ENCODE measurements at places on chromosomes 1 and 21.

DNA sequence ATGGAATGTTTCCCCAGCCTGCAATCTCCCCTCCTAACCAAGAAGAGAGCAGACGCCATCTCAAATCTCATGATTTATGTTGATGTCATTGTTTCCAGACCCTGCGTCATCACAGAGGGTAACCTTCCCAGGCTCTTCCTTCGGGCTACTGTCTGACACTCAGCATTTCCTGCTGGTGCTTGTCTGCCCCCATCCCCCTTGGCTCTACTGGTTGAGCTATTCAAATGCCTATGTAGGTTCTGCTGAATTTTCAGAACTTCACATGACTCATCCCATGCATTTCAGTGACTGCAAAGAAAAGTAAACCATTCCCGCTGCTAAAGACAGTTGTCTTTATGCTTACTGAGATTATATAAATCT lies 24.8 kb upstream of the ITPKB start:
- no peak for DNase-seq

- no peak for DNase-seq
These were observed 1.3 kb downstream of the FAM20B start for GRCh38 chr1:179026813-179027669.

- no peak for DNase-seq
These were observed 229.3 kb upstream of the PTBP2 start for GRCh38 chr1:96492236-96492635.

- DNase-seq = no peak
These were observed 8.2 kb upstream of the GRIK3 start for GRCh38 chr1:37042506-37042905.

DNA sequence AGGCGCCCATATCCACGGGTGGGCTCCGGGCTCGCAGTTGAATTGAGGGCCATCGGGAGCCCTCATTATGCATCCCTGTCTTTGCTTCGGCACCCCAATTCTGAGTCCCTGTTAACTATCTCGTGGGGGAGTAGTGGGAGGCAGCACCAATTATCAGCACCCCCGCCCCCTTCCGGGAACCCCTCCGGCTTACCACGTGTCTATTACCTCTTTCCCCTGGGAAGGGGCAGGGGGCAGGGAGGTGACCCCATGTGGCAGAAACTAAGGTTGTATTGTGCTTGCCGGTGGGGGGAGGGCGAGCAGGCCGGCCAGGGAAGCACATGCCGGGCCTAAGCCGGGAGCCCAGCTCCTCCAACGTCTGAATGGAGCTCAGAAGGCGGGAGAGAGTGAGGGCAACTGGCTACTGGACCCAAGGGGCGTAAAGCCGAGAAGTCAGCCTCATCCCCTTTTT lies 1.0 kb downstream of the LIN28A start:
- DNase-seq = no peak

- peak; percentile 52 for DNase-seq
These were observed at the start of gene SLC35D1 for GRCh38 chr1:67053785-67054772. TSS of gene SLC35D1 (minus strand) at chr1:67054148. CDS start at chr1:67054013, 135 bp downstream.

DNA sequence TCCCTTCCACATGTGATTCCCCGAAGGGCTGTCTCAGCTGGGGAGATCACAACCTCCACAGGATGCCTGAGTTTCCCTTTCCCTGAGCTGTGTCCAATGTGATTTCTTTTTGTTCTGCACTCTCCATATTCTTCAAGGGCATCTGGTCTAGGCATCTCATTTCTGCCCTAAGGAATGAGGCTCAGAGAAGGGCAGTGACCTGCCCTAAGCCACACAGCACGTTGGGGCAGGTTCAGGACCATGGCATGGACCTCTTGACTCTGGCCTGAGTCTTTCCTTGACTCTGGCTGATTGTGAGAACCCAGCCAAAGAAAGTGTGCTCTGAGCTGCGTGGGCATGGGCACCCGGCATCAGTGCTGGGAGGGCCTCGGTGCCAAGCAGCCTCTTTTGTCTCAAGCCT lies 590.3 kb downstream of the PTPRU start:
- DNase-seq = no peak

DNA sequence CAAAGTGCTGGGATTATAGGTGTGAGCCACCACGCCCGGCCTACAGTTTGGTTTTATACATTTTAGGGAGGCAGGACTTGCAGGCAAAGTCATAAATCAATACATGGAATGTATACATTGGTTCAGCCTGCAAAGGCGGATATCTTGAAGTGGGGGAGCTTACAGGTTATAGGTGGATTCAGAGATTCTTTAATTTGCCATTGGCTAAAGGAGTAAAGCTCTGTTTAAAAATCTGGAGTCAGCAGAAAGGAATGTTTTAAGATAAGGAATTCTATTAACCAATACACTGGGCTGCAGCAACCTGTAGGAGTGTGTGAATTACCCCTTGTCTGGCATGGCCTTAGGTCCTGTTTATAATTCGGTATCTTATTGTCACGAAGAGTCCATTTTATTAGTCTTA lies 57.6 kb downstream of the OPTC start:
- DNase-seq = no peak

DNA sequence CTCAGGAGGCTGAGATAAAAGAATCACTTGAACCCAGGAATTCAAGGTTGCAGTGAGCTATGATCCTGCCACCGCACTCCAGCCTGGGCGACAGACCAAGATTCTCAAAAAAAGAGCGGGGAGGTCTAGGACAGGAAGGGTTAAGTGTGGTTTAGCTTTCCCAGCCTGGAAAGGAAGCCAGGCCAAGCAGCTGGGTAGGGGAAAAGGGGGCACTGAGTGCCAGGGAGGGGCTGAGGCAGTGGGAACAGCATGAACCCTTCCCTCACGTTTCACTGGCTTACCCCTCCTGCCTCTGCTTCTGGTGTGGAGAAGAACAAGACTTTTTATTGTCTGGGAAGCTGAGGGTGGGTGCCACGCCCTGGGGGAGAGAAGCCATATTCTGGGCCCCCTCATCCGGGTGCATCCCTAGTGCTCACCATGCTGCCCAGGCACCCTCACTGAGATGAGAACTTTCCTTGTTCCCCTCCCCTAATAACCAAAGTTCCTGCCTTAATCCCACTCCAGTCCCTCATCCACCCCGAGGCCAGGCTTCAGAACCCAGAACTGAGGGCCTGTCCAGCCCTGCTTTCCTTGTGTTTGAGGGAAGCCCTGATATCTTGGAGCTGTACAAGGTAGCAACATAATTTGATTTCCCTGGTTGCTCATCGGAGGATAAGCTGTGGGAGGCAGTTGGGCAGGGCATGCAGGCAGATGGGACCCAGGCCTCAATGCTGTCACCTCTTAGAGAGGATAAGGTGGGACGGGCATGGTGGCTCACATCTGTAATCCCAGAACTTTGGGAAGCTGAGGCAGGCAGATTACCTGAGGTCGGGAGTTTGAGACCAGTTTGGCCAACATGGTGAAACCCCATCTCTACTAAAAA lies 2.0 kb upstream of the LMNA start:
- DNase-seq = no peak

GRCh38 chr1:218845589-218845988 lies 328.1 kb upstream of the LYPLAL1 start:
- no peak for DNase-seq

DNA sequence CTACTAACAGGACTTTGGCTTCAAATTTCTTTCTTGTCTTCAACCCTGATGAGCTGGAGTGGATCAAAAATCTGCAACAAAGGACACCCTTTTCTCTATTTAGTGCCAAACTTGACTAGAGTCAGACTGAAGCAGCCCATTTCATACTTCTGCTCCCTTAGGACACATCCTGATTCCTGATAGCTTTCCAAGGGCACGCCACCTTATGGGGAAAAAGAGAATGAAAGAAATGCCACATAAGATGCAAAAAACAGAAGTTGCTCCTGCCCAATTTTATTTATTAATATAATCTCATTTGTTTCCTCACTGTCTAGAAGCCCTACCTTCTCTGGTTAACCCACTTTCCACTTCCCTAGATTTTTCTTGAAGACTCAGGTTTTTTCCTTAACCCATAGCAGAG lies 72.7 kb upstream of the NBPF4 start:
- no peak for DNase-seq

DNA sequence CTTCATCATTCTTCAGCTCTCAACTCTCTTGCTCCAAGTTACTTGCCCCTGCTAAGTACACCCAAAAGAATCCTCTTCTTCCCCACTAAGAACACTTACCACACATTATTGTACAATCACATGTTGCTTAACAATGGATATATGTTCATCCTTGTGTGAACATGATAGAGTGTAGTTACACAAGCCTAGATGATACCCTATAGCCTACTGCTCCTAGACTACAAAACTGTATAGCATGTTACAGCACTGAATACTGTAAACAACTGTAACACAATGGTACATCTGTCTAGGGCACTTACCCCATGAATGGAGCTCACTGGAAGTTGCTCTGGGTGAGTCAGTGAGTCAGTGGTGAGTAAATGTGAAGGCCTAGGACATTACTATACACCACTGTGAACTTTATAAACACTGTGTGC lies 77.4 kb downstream of the RERE start:
- DNase-seq = no peak

GRCh38 chr1:48741380-48741779 lies 35.3 kb downstream of the BEND5 start:
- DNase-seq = no peak

- no peak for DNase-seq
These were observed 83.4 kb downstream of the DAB1 start for GRCh38 chr1:57340334-57341070.

- no peak for DNase-seq
These were observed 20.6 kb upstream of the TBX15 start for GRCh38 chr1:119008483-119009311.

Measured in activated naive CD4-positive, alpha-beta T cell (primary cell).